M059J (cell line): ENCODE measurements at places on chromosomes 16 and 17.

DNA sequence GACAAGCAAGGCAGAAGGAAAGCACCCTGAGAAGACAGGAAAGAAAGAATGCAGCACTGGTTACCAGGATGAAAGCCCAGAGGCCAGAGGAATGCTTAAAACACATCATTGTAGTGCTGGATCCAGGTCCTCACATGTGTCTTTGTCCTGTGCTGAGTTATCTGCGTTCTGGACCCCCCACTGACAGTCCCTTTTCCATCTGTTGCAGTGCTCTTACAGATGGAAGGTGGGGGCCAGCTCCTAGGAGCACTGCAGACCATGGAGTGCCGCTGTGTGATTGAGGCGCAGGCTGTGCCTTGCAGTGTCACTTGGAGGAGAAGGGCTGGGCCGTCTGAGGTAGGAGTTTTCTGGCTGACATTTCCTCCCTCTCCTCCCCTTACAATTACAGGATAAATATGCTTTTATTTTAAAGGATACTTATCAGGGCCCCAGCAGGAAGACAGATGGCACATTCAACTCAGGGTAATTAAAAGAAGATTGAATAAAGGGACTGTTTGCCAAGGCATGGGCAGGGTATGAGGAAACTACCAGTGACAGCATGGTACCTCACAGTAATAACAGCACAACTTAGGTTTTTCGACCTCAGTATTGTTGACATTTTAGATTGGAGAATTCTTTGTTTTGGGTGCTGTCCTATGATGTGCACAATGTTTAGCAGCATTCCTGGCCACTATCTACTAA, 3.0 kb downstream of the EME1 start:
- DNase-seq, result no peak

DNA sequence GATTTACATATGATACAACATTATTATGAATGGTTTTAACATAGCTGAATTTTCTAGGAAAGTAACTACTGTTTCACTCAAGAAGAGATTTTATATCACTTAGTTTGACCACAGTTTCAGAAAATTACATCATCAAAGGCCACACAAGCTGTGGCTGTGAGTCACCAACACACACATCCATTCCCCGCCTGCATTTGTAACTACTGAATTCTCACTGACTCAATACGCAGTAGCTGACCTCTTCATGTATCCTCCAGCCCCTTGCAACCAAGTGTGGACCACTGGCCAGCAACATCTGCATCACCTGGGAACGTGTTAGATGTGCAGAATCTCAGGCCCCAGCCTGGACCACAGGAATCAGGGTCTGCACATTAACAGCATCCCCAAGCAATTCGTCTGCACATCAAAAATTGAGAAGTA, 197.6 kb downstream of the XYLT1 start:
- DNase-seq, result peak; percentile 88

DNA sequence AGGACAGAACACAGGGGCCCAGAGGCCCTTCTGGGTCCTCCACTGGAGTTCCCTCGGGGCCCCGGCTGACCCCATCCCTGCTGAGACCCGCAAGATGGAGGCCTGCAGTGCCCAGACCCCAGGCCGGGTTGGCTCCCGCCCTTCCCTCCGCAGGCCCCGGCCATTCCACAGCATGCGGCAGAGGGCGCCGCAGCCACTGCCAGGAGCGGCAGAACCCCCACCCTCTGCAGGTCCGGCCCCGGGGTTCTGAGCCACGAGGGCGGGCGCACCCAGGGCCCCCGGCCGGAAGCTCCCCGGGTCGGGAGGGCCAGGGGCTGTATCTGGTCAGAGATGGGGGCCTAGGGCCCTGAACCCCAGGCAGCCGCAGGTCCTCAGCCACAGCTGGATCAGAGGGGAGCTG, 2.4 kb upstream of the PERCC1 start:
- DNase-seq, result no peak

DNA sequence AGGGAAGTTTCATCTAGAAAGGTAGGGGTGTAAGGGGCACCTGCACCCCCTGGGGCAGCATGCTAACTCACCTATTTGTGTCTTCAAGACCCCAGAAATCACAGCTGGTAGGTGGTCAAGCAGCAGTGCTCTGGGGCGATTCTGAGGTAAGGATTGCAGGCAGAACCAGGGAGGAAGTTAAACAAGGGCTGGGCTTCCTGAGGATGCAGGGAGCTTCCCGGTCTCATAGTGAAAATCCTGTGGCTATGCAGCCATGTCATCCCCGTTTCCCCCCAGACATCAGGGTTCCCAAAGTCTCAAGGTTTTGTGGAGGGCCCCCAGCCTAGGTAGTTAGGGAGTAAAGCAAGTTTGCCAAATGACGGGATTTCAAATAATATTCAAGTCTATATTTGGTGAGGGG, 78.5 kb downstream of the C16orf78 start:
- DNase-seq, result no peak

- no peak for DNase-seq
Measured at GRCh38 chr17:65485388-65486299, 75.8 kb downstream of the AXIN2 start.

DNA sequence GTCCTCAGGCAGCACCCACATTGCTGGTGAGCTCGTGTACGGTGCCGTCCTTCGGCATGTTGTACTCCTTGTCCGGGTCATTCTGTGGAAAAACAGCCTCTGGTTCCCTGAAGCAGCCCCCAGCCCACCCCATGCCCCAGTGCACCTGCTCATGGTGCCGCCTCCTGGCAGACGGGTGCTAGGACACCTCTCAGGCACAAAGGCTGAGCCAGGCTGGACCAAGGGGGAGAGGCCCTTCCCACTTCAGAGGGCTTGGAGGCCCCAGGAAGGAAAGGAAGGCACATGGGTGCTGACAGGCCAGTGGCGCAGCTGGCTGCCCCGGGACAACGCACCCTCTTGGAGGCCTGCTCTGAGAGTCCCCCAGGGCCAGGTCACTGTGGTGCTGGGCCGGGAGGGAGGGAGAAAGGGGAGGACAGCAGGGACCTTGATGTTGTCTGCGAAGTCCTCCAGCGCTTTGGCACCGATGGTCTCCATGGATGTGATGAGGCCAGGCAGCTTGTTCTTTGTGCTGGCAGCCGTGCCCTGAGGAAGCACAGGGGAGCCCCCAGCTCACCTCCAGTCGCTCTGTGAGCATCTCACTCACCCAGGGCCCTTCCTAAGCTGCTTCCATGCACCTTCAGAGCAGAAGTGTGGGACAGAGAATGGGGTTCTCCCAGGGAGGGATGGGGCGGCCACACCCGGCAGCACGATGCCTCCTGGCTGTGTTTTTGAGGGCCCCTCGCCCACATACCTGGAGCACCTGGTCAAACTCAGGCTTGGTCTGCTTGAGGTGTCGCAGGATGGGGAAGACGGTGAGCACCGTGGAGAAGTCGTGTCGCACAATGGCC, 9.3 kb downstream of the ZACN start:
- DNase-seq, result no peak
